Epithelial cell of esophagus (primary cell): ENCODE measurements at places on chromosomes 1 and 21.

DNA sequence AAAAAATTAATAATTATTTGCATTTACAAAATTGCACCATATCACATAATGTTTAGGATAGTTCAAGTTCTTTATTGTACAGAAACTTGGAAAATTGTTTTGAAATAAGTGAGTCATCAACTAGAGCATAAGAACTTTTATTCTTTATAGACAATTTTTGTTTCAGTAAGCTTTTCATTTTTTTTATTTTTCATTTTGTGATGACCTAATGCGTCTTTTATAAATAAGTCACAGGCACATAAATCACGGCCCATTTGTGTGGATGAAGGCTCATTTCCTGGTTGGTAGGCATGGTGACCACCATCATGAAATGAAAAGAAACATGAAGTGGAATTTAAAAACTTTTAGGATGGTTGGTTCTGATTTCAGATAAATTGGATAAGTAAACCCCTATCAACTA lies 39.3 kb downstream of the SPAG17 start:
- no peak for DNase-seq

DNA sequence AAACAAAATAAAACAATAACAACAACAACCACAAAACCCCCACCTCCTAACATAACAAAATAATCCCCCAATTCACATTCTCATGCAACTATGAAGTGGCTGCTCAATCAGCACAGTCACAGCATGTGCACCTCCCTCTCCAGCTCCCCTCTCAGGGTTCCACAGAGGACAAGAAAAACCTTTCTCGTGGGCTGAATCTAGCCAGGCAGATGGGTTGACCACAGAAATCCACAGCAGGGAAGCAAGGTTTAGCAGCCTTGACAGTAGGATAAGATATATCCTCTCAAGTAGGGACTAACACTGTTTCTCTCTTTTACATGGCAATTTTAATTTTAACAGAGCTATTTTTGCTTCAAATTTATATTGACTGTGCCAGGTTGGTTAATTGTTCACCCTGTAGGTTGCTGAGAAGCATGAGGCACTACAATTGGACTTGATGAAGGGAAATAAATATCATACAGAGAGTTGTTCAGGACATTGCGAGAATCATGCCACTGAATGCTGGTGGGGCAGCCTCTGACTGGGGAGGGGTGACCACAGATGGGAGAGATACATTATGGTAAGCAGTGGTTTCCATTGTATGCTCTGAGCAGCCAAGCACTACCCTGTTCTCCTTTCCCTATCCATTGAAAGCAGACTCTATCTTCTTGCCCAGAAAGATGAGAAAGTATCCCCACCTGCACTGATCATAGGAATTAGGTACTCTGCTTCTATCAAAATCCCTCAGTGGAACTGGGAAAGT lies 535.1 kb downstream of the DPYD start:
- no peak for DNase-seq

DNA sequence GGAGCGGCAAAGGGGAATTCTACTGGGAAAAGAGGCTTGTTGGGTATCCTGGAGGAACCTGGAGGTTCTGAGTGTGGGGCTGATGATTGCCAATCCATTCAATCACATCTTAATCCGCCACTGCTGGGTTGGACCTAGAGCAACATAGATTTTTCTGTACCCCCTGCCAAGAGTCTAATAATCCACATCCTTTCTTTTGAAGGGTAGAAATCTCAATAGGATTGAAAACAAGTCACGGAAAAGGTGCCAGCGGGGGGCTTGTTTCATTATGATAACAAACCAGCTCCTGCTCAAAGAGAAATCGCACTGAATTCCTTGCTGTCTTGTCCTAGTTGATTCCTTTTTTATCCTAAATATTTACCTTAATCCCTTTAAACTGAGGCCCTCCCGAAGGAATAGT lies 528.5 kb downstream of the ADGRL2 start:
- no peak for DNase-seq

DNA sequence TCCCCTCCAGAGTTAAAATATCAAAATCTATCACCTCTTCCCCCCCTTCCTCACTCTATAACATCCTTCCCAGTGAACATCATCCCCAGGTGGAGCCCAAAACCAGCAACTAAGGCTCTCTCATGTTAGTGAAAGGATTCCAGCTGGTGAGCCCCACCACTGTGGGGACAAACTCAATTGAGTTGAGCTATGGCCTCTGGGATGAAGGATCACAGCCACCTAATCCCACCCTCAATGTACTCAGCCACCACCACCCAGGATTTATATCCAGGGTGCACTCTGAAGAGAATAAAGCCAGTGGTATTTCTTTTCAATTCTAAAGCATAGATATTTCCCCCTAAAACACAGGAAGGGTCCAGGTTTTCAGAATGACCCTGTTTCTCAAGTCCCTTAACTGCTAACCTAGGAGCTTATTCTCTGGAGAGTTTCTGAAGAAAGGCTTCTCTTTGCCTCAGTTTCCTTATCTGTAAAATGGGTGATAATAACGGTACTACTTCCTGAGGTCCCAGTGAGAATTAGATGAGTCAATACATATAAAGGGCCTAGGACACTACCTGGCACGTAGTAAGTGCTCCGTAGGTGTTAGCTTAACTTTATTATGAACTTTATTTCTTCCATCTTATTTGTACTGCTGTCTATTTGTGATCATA lies 15.6 kb upstream of the BOLA1 start:
- no peak for DNase-seq

DNA sequence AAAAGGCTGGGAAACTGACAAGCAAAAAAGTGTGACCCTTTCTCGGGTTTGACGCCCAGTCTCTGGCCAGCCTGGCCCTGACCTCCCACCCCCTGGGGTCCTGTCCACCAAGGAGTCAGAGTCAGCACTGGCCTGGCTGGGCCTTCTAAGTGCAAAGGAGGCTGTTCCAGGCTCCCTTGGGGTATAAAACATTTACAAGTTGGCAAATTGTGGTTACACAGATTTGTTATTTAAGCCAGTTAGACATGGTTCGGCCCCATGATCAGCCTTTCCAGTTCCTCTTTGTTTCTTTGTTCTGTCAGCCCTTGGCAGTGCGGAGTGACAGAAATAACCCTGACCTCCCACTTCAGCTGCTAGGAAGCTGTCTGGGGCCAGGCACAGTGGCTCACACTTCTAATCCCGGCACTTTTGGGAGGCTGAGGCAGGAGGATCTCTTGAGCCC lies 161.6 kb upstream of the RAB4A start:
- no peak for DNase-seq

- no peak for DNase-seq
These were observed 132.0 kb downstream of the AKT3 start for GRCh38 chr1:243718022-243718421.

- DNase-seq, result no peak
These were observed 378.0 kb upstream of the VAMP3 start for GRCh38 chr1:7393136-7393535.

DNA sequence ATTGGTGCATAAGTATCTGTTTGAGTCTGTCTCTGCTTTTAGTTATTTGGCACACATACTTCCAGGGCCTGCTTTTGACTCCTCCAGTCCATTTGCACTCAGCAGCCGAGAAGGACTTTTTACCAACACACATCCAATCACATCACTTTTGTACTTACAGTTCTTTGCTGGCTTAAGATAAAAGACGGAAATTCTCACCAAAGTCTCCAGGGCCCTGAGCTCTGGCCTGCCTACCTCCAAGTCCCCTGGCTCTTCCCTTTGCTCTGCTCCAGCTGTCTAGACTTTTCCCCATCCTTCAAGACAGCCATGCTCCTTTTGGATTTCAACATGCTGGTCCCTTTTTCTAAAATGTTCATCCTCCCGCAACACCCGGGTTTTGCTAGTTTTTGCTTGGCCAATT lies 2.2 kb upstream of the EVA1C start:
- DNase-seq, result no peak

DNA sequence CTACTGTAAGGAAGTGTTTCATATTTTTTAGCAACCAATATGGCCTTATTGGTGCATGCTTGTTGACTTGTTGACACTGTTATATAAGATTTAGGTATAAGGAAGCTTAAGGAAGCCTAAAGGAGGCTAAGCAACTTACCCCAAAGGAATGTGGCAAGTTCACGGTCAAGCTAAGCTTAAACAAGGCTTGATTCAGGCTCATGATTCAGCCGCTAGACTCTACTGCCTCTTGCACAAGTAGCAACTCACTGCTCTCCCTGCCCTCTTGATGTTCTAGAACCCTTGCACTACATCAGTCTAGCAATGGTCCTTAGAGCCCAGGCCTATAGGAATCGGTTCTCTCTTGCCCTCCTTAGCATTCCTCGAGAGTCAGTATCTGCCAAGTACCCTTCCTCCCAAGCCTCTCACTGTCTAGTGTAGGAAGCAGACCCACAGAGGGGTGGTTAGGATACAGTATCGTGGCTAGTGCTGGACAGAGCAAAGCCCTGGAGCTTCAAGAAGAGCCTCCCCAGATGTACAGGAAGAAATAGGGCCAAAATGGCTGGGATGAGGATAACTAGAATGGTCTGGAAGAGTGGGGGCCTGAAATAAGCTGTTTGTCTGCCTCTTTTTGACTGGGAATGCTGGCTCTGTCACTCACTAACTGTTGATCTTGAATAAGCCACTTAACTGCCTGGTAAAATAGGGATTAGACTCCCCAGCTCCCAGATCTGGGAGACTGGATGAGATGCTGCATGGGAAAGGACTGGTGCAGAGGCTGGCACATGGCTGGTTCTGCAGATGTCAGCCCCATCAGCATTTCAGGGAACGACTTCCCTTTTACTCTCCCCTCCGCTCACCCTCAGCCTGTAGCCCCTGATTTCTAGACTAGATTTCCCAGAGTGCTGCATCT lies 122.2 kb downstream of the NAV1 start:
- DNase-seq, result peak; percentile 33

GRCh38 chr21:29195981-29196669 lies 65.7 kb downstream of the MAP3K7CL start:
- DNase-seq, result peak; percentile 94

- DNase-seq, result no peak
These were observed 7.8 kb upstream of the LRRC8D start for GRCh38 chr1:89812992-89813391.

GRCh38 chr1:153253076-153253475 lies 6.4 kb upstream of the LORICRIN start:
- DNase-seq, result no peak

DNA sequence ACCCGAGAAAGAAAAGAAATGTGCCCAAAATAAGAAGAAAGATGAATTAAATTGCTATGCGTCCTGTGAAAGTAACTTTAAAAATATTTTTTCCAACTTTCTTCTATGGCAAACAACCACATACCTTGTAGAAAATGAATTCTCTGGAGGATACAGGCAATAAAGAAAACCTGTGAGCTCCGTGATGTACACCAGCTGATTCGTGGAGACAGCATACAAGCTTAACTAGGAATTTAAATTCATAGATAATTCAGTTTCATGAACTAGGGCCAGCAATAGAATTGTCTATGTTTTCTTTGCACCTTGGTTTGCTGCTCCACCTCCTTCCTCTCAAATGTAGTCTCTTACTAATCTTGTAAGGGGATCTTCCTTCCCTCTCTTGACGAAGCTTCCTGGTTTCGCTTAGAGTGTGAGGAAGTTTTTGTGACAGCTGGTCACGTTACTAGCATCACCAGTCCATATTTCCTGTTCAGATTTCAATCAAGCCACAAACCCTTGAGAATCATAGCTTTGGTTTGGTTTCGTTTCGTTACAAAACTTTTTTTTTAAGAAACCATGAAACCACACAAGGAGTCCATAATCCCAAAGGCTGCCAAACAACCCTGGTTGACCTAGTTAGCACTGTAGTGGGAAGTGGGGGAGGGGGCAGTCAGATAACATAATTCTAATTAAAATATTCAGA lies 35.8 kb downstream of the GREM2 start:
- no peak for DNase-seq

- DNase-seq, result no peak
These were observed 70.0 kb upstream of the KIAA1614 start for GRCh38 chr1:180842491-180843275.

- DNase-seq, result no peak
These were observed 72.8 kb downstream of the CAMK2N1 start for GRCh38 chr1:20413136-20413775.

DNA sequence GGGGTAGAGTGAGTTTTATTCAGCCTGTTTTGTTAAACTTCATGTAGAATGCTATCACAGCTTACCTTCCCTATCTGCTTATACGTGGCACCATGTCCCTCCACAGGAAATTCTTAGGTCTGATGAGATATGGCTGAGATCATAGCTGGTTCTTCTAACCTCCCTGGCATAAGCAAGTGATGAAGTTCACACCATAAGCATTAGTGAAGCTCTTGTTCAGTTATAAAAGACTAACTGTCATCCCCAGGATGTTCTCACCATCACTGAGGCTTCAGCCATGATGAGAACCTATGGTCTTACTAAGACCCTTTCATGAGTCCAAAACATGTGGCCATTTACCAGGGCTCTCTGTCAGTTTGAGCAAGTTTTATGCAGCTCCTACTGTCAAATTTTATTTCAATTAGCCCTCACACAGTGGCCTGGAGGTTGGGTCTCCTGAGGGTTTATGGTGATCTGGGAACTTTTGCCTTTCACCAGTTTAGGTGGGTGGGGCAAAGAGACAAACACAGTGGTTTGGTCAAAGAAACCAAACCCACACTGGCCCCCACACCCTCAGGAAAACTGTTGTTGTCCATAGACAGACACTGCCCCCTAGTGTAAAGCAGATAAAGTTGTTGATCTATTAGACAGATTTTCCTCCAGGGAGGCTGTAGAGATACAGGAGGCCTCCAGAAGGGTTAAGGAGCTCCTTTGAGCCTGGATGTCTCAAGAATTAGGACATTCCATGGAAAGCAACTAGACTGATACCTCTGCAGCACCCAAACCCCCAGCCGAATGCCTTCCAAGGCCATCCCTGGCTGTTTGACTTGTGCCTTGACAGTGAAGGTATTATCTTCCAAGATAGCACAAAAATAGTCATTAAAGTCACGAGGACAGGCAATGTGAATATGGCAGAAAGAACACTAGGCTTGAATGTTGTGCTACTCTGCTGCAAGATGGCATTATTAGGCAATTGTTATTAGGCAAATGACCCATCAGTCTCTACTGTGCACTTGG lies 5.0 kb downstream of the SLC22A15 start:
- DNase-seq, result peak; percentile 62

DNA sequence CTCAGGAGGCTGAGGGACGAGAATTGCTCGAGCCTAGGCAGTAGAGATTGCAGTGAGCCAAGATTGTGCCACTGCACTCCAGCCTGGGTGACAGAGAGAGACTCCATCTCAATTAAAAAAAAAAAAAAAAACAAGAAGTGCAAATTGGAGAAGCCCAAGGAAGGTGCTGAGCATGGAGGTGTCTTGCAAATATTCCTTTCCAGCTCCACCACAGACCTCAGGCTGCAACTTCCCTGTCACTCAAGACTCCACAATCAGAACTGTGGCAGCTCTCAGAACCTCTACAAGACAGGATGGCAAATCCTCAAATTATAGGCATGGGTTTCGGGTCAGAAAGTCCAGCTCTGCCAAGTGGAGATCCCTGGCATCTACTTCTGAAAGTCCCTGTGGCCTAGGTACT lies 104.4 kb upstream of the TIAM1 start:
- no peak for DNase-seq

- DNase-seq, result no peak
These were observed 106.2 kb downstream of the RUNX1 start for GRCh38 chr21:34942911-34943310.

GRCh38 chr1:225280563-225280962 lies 147.3 kb downstream of the LBR start:
- DNase-seq, result no peak
